ENCODE measurements at places on chromosomes 7 and 10.

GRCh38 chr7:123190109-123190831, 9.5 kb downstream of the SLC13A1 start:
- no peak for DNase-seq

DNA sequence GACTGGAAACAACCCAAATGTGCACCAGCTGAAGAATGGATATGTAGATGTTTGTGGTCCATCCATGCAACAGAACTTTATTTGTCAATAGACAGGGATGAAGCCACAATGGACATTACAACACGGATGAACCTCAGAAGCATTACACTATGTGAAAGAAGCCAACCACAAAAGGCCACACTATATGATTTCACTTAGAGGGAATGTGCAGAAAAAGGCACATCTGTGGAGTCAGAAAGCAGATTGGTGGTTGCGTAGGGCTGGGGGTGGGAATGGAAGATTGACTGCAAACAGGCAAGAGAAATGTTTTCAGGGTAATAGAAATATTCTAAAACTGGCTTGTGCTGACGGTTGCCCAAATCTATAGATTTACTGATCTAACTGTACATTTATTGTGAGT, 34.3 kb upstream of the WASHC2A start:
- no peak for DNase-seq

GRCh38 chr7:93119191-93119905, 1.6 kb upstream of the SAMD9 start:
- DNase-seq, result no peak

- no peak for DNase-seq
Measured at GRCh38 chr7:116708248-116708647, 36.3 kb downstream of the MET start.

GRCh38 chr7:23700046-23700445, 10.0 kb upstream of the STK31 start:
- DNase-seq, result peak; percentile 20

DNA sequence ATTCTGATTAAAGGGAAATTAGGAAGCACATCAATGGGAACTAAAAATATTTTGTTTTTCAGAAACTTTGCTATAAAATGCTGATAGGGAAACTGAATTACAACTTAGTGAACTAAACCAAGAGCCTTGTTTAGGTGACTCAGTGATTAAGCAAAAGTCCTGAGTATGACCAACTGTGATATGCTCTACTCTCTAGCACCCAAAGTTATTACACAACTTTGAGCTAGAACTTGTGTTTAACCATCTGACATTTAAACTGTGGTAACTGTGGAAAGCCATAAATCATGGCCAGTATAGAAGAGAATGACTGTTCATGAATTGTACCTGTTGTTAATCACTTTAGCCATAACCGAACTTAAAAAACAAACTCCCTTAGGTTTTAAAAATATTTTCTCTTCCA, 127.4 kb downstream of the ZNF365 start:
- no peak for DNase-seq

DNA sequence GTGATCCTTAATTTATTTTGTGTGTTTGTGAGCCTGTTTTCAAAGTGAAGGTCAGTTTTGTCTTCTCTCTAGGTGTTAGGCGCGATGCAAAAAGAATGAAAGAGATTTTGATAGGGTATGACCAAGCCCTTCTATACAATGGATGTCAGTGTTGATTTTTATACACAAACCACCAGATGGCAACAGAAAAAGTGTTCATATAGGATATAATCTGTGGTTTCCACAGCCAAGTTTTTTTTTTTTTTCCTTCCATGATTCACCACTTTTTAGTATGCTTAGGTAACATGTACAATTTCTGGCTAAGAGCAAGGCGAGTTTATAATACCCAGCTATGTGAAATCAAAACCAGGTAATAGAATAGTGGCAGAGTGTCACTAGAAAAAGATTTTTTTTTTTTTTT, 8.1 kb downstream of the SDK1 start:
- DNase-seq, result no peak

GRCh38 chr10:36903040-36903439, 222.4 kb upstream of the ANKRD30A start:
- no peak for DNase-seq

- no peak for DNase-seq
Measured at GRCh38 chr7:111982133-111982532, 224.1 kb downstream of the DOCK4 start.

DNA sequence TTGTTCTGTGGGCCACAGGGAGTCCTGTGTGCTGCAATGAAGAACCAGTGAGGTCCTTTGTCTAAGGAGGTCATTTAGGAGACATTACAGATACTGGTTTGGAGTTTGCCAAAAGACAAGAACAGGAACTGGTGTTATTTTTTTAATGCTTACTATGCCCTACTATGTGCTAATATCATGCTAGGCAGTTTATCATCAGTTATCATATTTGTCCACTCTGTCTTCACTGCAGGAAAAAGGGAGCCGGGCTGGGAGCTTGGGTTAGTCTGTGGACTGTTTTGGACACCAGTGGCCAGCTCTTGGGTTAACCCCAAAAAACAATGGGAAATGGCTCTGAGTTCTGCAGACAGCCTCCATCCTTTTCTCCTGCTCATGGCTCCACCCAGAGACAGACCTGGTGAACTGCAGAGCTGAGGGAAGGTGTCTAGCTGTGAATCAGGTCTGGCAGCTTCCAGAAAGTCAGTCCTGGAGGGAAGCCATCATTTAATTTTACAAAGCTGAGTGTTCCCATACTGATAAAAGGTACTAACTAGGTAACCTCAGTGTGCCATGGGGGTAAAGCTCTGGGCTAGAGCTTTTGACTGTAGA, 101.2 kb upstream of the ZNF746 start:
- no peak for DNase-seq

DNA sequence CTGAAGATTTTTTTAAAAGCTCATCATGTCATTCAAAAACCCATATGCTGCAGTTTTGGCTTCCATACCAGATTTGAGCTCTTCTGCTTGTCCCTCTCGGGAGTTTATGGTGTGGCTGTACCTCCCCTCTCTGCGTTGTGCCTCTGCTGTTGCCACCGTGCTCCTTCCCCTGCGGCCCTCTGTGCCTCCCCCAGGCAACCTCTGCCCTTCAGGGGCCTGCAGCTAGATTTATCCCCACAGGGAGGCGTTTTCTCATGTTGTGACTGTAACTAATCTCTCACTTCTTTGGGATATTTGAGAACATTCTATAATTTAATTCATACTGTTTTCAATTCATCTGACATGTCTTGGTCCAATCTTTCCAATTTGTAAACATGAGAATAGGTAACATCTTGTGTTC, 52.7 kb downstream of the TASOR2 start:
- no peak for DNase-seq

GRCh38 chr10:133274751-133275683, 1.7 kb downstream of the ADAM8 start:
- no peak for DNase-seq

GRCh38 chr7:43076189-43076605, 36.2 kb upstream of the HECW1 start:
- DNase-seq, result no peak

GRCh38 chr7:47460251-47460989, 121.5 kb downstream of the TNS3 start:
- no peak for DNase-seq

DNA sequence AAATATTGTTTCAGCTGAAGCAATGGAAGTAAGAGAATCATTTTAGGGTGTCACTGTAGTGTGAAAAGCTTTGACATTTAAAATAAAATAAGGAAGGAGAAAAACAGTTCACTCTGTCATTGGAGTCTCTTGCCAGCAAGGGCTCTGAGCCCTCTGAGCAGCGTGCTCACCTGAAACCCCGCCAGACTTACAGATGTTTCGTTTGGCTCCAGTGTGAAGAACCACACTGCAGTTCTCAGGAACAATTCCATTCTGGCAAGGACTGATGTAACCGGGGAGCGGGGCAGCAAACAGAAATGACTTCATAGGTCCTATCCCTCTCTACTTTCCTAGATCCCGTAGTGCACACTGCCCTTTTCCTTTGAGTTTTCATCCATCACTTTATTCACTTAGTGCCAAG, 164.3 kb downstream of the CELF2 start:
- no peak for DNase-seq

DNA sequence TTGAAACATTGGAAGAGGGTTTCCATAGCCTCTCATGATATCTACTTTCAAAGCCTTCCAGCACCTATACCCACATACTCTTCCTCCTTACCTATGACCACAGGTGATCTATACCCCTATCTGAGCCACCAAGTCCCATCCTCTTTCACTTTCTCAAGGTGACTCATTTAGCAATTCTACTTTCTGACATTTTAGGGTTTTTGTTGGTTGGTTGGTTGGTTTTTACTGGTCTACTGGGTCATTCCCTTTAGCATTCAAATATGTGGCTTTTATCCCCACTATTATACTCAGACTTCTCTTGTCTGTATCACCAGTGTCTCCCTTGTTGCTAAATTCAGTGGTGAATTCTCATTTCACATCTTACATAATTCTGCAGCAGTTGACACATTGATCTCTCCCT, 130.4 kb upstream of the STEAP4 start:
- no peak for DNase-seq

- DNase-seq, result peak; percentile 39
Measured at GRCh38 chr7:1040790-1041189, 3.6 kb upstream of the GPR146 start.
